Nucleus accumbens (tissue), 56 donors: ENCODE measurements at places on chromosomes 6 and 20.
A peak's percentile ranks its signal among the peaks of the same experiment; 100 is the strongest.

DNA sequence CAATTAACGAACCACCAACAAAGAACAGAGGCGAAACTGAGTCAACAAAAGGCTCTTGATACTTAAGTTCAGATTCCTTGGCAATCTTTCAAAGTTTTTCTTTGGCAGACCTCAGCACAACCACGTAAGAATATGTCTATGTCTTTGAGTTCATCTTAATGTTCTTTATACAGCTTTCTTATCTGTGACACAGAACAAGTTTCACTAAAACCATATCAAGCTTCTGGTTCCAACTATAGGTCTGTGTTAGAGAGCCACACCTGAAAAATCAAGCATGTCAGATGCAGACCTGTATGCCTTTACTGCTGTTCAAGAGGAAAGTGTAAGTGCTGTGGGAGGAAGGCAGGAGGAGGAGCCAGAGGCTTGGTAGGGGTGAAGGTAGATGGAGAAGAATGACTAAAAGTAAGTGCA is 271.3 kb downstream of the KHDC1L start:
- no peak for DNase-seq

GRCh38 chr6:125489579-125490285 is 188.0 kb upstream of the HDDC2 start:
- no peak for DNase-seq

DNA sequence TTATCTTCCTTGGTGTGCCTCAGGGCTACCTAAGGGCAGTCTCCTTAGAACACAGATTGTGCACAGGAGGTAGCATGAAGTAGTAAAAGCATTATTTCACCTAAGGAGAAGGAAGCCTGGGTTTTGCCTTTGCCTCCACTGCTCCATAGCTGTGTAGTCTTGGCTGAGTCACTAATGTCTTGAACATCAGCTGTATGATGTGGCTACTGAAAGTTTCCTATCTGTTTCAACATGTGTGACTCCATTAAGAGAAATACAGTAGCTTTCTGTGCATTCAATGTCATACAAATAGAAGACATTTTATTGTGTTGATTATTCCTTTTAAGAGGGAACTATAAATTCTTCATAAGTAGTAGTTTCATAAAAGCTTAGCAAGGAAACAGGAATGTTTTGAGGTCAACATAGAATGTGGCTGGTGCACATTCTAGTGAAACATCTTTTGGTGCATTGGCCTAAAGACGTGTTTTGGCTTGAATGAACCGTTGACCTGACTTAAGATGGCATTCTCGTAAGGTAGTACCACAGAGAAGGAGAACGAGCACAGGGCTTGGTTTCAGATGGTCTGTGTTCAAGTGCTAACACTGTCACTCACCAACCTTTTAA is 70.6 kb downstream of the CTNNBL1 start:
- DNase-seq, result no peak

GRCh38 chr6:27375613-27376079 is 12.9 kb upstream of the ZNF391 start:
- DNase-seq, result no peak

DNA sequence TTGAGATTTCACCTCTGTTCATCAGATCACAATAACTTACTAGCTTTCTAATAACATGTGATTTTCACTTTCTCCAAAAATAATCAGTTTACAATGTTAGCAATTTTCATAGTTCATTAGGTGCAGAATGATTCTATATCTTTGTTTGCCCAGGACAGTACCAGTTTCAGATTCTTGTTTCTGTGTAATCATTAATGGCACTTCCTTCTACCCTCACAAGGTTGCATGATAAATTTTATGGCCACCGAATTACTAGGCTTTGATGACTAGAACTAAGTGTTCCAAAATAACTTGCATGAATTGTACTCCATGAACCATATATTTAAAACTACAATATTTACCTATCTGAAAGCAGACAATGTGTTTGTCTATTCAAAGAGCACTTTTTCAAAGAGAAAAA is 442.3 kb downstream of the EPHA7 start:
- DNase-seq, result no peak

DNA sequence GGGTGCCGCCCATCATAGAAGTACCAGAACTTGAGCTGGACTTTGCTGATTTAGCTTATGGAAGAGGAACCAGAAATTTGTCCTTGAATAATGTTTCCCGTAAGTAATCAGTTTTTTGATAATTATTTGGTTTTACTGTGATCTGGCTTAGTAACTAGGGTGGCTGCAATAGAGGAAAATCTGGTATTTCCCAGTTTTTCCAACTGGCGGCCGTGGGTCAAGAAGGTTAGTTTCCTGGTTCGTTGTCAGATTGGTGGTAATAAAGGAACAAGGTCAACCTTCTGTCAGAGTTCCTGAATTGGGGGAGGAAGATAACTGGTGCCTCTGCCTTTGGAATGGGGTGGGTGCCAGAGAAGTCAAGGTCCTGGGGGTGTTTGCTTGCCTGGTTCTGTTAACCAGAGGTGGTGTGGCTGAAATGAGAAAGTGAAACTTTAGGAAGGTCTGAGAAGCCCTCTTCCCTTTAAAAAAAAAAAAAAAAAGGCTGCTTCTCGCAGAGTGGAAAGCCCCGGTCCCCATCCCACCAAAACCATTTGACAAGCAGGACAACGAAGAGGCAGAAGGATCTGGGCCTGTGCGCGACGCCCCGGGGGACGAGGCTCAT is at the start of gene CALHM6:
CALHM6 (plus strand) TSS at position 45 of the 601 bp plus-strand sequence; CDS start at position 600, 555 bp downstream.
- DNase-seq, result no peak

DNA sequence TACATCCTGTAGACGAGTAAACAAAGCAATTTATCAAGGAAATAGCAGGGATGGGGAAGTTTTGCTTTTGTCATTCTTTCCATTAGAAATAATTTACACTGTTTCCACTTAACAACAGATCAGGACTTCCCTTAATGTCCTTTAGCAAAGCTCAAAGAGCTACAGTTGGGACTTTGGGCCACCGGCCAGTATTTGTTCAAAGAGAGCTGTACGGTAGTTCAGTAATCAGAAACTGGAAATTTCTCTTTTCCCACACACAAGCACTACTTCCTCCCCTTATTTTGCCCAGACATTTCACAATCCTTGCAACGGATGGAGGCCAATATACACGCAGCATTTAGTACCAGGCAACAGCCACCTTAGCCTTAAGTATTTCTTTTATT is 12.1 kb upstream of the HINT3 start:
- no peak for DNase-seq

DNA sequence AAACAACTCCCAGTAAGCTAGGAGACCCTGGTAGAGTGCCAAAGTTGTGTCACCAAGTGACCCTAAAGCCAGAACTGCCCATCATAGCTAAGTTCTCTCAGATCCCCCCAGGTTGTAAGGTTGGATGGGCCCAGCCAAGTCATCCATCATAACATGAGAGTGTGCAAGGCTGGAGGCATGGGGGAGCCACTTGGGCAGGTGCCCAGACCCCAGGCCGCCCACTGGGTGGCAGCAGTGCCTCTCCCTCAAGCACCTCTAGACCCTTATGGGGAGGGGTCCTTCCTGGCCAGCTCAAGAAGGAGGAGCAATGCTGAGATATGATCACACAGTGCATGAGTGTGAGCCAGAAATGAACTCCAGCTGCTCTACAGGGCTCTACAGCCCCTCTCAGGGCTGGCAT is 154.5 kb downstream of the MYLK4 start:
- DNase-seq, result no peak

DNA sequence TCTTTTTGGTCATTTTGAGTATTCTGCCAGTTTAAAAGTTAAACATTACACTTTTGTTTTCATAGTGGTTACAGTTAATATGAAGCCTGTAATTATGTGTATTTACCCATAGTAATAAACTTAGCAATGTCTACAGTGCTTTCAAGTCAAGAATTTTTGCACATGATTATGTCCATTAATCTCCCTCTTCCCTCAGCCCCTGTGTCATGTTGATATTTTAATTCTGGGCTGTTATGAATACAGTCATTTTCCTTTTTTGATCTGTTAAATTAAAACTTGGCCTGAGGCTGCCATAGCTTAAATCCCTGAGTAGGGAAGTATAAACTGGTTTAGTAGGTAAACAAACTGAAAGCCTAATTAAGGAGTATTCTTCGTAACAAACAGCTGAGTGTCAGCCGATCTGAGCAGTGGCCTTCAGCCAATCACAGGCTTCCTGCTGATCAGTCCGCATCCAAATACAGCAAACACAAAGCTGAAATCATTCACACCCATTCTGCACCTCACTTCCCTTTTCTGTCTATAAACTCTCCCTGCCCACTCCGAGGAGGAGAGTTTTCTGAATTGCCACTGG is 9.5 kb upstream of the SFT2D1 start:
- no peak for DNase-seq

GRCh38 chr6:17311595-17312311 is 30.6 kb downstream of the RBM24 start:
- DNase-seq, result no peak

GRCh38 chr6:111068866-111069234 is 18.5 kb upstream of the SLC16A10 start:
- no peak for DNase-seq

DNA sequence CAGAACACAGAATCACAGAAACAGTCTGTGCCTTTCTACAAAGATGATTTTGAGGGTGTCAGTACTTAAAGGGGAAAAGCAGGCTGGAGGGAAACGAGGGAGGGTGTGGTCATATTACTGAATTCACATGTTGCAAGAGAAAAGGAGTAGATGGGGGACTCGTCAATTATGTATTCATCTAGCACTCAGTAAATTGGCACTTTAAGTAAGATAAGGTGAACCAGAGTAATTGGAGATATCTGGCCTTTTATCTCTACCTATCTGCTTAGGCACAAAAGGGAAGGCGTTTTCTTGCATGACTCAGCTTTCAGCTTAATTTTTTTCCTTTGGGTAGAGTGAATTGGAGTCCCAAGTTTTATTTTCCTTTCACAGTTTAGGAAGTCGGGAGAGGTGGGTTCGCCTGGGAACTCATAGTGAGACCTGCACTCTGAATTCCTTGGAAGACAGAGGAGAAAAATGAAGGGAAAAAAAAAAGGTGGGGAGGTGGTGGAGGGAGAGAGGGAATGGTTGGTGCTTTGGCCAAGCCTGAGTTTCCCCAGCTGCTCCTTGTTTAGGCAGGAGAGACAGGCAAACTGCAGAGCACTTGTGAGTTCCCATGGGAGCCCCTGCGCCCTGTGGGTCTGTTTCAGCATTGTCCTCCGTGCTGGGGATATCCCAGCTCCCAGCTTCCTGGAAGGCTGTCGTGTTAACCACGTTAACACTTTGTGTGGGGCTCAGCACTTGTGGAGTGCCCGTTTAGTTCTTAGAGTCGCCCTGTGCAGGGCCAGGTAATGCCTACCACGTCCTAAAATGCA is 19.7 kb upstream of the GTSF1L start:
- DNase-seq, result no peak

- no peak for DNase-seq
These were observed 36.2 kb downstream of the BTBD9 start for GRCh38 chr6:38603496-38603895.

GRCh38 chr6:110728501-110728900 is 86.8 kb downstream of the CDK19 start:
- no peak for DNase-seq

DNA sequence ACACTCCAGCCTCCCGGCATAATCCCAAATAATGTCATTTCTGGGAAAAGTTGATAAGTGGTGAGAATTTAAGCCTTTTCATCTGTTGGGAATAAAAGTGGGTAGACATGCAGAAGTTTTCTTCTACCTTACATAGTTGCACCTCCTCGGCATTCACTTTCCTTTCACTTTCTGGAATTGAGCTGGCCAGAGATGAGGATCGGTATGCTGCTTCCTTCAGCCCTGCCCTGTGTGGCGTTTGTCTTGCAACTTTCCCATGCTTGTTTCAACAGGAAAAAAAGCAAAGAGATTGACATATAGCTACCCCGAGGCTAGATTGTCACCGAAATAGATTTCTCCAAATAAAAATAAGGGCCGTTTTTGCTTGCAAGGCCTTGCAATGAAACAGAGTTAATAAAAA is 65.8 kb upstream of the JAG1 start:
- no peak for DNase-seq

- no peak for DNase-seq
These were observed 267.7 kb upstream of the FOXQ1 start for GRCh38 chr6:1044040-1044836.

GRCh38 chr20:38315290-38315966 is 11.5 kb downstream of the BPI start:
- DNase-seq, result peak; percentile 11

DNA sequence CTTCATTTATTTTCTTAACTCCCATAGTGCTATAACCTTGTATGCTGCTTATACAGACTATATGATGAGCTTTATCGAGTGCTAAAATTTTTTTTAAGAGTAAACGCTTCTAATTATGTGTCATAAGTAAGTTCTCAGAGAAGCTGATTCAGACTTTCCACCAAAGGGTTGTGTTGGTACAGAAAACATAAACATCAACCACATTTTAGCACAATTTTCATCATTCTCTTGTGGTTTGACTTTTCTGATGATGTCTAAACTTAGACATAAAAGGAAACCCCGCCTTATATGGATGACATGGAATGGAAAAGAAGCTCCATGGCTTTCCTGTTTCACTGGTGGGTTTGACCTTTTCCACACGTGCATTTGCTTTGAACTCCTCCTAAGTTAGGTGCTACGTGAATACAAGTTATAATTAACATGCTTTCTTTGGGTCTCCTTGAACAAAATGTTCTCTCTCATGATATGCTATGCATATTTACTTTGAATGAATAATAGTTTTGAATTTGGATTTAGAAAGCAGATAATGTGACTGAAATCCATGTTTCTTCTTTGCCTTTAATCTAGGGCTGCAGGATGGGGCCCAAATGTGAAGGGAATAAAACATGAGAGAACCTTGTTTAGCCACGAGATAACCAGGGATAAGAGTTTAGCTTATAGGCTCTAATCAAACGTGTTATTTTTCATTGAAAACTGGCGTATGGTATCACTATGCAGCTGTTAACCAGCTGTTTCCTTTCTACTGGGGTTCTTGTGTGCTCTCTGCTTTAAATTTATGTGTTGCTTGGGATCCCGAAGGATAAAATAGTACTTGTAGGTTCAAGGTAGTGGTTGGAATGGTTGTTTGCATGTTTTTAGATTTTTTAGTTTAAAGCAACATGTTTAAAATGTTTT is 127.1 kb upstream of the AHI1 start:
- no peak for DNase-seq

GRCh38 chr6:159769470-159769869 is 7.6 kb downstream of the ACAT2 start:
- no peak for DNase-seq

GRCh38 chr6:159815410-159815809 is 15.3 kb downstream of the PNLDC1 start:
- no peak for DNase-seq

- no peak for DNase-seq
These were observed 180.4 kb downstream of the BTBD9 start for GRCh38 chr6:38459291-38459690.

DNA sequence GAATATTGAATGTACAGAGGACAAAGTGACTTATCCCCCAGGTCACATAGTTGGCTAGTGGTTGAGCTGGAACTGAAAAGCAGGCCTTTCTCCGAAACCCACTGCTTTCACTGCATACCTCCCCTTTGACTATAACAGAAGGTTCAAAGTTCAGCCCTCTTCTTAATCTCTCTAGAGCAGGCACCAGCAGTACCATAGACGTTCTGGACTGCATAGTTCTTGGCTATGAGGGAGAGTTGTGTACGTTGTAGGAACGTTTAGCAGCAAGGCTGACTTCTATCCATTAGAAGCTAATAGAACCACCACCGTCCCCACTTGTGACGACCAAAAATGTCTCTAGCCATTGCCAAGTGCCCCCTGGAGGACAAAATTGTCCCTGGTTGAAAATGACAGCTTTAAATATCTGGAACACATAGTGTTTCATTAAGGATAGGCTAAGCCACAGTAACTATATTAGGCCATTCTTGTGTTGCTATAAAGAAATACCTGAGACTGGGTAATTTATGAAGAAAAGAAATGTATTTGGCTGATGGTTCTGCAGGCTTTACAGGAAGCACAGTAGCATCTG is 123.8 kb upstream of the MTHFD1L start:
- no peak for DNase-seq
